Spinal cord (tissue), 10 donors: ENCODE measurements at places on chromosomes 2 and 18. TPM values are rescaled to one million over a fixed set of nuclear protein-coding genes. Genes with fewer than 3 reads are reported as not detected.

DNA sequence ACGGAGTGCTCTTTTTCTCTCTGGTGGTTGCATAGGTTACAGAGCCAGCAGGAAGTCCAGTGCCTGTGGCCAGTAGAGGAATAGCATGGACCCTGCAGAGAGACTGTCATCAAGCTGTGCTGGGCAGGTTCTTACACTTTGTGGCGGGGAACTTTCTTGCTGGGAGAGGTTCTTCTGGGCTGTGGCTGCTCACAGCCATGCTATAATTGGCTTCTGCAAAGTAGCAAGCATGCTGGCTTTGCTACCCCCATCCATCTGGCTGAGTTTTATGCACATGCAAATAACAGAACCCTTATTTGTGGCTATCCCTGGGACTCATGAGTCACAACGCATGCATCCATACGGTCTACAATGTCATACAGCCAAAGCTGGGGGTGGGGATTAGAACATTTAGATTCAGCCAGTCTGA is 68.9 kb downstream of the PLCL1 start:
- no peak for DNase-seq

- no peak for DNase-seq
Observed at GRCh38 chr2:134668821-134669220, 50.0 kb downstream of the TMEM163 start.

- DNase-seq: no peak
Observed at GRCh38 chr2:111062417-111062816, 58.3 kb upstream of the BCL2L11 start.

- no peak for DNase-seq
Observed at GRCh38 chr2:26704441-26704977, 12.0 kb downstream of the KCNK3 start.

DNA sequence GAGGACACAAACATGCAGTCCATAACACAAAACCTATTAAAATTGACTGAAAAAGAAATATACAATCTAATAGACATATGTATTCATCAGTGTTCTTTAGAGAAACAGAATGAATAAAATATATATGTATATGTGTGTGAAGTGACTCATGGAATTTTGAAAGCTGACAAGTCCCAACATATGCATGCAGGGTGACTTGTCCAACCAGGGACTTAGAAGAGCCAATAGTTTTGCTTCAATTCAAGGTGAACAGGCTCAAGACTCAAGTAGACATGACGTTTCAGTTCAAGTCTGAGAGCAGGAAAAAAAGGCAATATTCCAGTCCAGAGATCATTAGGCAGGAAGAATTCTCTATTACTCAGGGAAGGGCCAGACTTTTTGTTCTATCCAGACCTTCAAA is 271.2 kb upstream of the SETBP1 start:
- DNase-seq: no peak

DNA sequence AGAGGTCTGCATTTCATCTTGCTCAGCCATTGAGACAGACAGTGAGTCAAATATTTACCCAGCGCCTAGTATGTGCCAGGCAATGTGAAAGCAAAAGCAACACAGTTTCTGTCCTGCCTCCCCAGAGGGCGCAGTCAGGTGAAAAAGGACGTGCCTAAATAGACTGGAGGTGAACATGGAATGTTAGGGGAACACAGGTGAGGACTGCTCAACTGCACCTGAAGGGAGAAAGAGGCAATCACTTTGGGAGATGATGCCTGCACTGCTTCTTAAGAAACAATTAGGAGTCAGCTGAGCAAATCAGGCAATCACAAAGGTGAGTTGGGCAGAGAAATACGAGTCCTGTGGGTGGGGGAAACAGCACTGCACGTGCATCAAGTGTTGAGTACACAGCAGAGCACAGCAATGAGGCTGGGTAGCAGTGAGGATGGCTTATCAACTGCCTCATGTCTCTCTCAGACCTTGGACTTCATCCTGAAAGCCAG is 218.3 kb upstream of the SMAD7 start:
- DNase-seq: no peak

DNA sequence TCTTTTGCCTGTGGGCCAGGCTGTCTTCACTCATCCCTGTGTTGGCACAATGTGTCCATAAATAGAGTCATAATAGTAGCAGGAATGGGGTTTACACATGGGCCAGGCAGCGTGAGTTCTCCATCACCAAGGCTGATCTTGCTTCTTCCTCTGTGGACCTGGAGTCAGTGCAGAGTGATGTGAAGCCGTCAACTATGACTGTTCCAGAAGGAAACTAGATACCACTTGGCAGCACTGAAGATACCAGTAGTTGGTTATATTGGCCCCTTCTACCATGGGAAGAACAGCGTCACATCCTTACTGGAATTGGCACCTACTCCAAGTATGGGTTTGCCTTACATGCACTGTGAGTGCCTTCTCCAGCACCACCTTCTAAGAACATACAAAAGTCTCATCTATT is 30.2 kb downstream of the COPS8 start:
- no peak for DNase-seq

- no peak for DNase-seq
Observed at GRCh38 chr18:5582849-5583681, 39.3 kb upstream of the EPB41L3 start.

DNA sequence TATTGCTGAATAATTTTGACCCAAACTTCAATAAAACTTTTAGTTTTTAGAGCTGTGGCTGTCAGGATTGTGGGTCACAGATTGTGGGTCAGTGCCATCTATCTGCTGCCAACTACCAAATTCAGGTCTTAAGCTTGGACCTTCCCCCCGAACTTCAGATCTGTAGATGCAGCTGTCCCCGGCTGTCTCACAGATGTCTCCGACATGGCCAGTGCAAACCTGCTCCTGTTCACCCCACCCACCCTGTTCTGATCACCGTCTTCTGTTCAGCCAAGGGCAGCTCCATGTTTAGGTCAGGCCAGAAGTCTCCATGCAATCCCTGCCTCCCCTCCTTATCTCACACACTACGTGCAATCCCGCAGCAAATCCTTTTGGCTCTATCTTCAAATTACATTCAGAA is 175.0 kb downstream of the PRKCE start:
- no peak for DNase-seq

The PJVK gene
- polyA plus RNA-seq: 11.6 TPM

DNA sequence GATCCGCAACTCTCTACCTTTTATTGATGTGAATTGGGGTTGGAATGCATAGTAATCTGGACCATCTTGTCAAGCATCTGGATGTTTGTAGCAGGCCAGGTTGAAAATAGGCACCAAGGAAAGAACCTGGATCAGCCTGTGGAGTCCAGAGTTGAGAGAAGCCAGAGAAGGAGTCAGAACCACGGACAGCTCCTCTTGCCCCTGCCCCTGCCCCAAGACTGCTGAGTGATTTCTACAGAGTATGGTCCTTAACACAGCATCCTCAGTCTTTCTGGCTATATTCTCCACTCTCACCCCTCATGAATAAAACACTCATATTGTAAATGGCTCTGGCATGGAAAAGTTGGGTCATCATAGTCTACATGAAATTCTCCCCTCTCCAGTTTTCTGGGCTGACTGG is 154.6 kb downstream of the LOXHD1 start:
- no peak for DNase-seq

- no peak for DNase-seq
Observed at GRCh38 chr18:34659579-34660517, 50.2 kb upstream of the DTNA start.

GRCh38 chr18:45553723-45554388 is 61.4 kb upstream of the SLC14A2 start:
- no peak for DNase-seq

GRCh38 chr18:78711971-78712370 is 267.6 kb upstream of the SALL3 start:
- DNase-seq: no peak

- no peak for DNase-seq
Observed at GRCh38 chr2:1224901-1225300, 188.4 kb upstream of the TPO start.

- no peak for DNase-seq
Observed at GRCh38 chr18:35191698-35192025, 49.2 kb upstream of the ZNF397 start.

DNA sequence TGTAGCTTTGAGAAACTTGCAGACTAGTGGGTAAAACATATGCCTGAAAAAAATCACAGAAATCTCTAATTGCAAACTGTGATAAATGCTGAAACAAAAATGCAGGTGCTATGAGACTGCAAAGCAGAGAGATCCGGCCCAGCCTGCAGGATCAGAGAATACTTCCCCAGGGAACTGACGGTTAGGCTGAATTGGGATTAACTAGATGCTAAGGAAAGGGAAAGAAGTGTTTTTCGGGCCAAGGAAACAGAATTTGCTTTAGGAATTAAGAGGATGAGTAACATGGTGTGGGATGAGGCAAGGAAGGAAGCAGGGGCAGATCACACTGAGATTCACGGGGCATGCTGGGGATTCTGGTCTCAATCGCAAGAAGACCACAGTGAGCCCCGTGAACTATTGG is 71.5 kb downstream of the OSBPL6 start:
- DNase-seq: no peak

GRCh38 chr2:132497591-132497990 is 81.0 kb downstream of the GPR39 start:
- no peak for DNase-seq

DNA sequence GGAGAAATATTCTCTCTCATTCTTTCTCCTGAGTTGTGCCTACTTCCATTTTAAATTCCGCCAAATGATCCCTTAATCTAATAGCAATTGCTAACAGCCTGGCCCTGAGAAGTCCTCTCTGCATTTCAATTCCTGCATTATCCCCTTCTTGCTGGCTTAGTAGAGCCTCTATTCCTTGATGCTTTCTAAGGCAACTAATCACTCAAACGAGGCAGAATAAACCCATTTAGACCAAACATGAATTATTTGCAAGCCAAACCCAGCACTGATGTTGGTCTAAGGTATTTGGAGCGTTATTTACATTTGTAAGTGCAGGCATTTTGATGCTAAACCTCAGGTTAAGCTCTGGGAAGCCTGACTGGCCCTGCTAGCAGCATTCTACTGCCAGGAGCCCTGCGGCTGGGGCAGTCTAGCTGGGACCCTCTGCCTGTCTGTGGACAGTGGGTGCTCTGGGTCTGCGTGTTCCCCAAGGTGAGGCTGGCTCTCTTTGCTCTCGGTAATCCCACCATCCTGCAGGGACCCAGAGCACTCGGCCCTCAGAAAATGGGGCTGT is 173.1 kb upstream of the HS6ST1 start:
- peak; percentile 62 for DNase-seq

DNA sequence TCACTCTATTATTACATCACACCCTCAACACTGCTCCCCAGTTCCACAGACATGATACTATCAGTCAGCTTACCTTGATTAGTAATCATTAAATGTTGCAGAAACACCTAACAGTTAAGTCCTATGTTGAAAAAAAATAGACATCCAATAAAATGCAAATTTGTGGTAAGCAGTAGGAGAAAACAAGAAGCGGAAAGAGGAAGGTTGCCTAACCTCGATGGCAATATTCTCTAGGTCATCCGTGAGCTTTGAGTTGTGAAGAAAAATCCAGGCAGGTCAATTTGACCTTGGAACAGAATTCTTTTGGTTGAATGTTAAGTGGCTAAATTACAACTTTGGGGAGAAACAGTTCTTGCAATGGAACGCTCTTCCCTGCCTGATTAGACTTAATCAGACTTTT is 264.4 kb downstream of the AFF3 start:
- DNase-seq: no peak

- DNase-seq: no peak
Observed at GRCh38 chr2:235168174-235168979, 216.6 kb downstream of the SH3BP4 start.

GRCh38 chr2:174007010-174007409 is 41.8 kb upstream of the SP3 start:
- DNase-seq: no peak

GRCh38 chr2:160576054-160576499 is 82.5 kb upstream of the RBMS1 start:
- DNase-seq: no peak

- no peak for DNase-seq
Observed at GRCh38 chr18:48842259-48843061, 108.3 kb downstream of the SMAD7 start.

GRCh38 chr2:2577407-2577831 is 246.3 kb upstream of the MYT1L start:
- peak; percentile 56 for DNase-seq

DNA sequence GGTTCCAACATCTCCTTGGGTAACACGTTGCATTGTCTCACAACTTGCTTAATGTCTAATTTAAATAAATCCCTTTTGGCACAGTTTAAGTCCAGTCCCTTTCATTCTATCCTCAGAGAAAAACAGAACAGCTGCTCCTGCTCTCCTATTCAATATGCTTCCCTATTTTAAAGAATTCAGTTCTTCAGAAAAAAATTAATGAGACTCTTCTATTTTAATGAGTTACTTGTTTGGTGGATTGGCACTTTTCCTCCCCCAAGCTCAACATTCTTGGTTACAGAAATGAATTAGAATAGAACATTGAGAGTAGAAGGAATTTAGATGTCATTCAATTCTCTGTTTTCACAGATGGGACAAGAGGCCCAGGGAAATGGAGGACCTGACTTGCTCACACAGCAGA is 116.9 kb upstream of the ATP8B1 start:
- DNase-seq: no peak

The TTLL4 gene
- 37.4 TPM for polyA plus RNA-seq

DNA sequence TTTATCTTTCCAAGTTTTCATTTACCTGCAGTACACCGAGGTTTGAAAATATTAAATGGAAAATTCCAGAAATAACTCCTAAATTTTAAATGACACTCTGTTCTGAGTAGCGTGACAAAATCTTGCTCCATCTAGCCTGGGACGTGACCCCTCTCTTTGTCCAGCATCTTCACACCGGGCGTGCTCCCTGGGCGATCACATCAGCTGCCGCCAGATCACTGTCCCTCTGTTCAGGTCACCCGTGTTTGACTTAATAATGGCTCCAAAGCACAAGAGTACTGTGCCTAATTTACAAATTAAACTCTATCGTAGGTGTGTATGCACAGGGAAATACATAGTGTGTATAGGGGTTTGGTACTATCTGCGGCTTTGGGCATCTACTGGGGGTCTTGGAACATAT is 6.1 kb upstream of the TMEM185B start:
- no peak for DNase-seq

DNA sequence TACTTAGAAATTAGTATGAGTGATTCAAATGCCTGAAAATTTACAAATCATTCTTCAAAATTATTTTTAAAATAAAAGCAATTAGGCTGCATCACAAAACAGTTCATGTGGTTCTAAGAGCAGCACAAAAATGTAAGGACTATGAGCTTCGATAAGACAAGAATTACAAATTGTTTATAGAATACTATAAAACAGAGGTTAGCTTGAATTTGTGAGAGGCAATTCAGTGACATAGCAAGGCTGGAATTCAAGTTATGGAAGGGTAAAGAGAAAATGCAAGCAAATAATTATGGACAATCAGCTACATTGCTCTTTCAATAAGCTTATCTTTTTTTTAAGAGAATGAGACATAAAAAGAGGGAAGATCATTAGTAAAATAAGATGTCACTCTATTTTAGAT is 7.1 kb upstream of the XIRP2 start:
- no peak for DNase-seq

- DNase-seq: peak; percentile 76
Observed at GRCh38 chr2:237670641-237671040, 43.3 kb downstream of the LRRFIP1 start.

DNA sequence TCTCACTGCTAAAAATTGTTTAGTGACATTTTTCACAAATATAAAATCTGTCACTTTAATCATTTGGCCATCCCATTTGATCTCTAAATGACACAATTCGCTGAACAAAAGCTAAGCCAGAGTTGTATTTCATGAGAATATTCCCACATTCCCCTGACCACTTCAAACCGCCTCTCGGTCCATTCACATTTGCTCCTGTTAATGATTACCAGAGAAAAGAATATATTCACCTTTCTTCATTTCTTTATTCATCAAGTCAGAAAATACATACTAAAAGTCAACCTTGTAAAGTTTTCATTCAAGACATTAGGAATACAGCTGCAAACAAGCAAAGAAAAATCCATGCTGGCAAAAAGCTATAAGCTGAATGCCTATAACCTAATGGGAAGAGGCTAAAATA is 225.5 kb downstream of the DOK6 start:
- DNase-seq: no peak
